ENCODE measurements at places on chromosomes 4 and X.

GRCh38 chr4:176780995-176781738 is 11.6 kb downstream of the VEGFC start:
- DNase-seq, result no peak

- no peak for DNase-seq
Observed at GRCh38 chrX:10990976-10991375, 120.2 kb upstream of the HCCS start.

GRCh38 chr4:152352622-152353116 is 183.2 kb downstream of the FBXW7 start:
- peak; percentile 59 for DNase-seq

GRCh38 chrX:34901761-34902160 is 40.8 kb upstream of the FAM47B start:
- DNase-seq, result no peak

- DNase-seq, result no peak
Observed at GRCh38 chr4:149370002-149370401, 445.6 kb downstream of the IQCM start.

DNA sequence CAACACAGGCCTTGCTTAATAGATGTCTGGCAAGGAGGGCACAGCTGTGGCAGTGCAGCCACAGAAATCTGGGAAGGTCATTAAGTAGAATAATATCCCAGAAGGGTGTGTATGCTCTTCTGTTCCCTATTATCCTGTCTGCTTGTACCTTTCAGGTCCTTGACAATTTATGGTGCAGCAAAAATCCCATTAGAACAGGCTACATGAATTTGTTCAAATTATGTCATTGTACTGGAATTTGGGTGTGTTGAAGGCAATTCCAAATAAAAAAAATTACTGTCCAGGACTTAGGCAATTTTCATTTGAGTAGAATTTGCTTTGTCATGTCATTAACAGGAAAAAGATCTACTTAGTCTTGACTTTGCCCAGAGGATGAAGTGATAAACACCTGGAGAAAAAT is 192.1 kb downstream of the IDS start:
- no peak for DNase-seq

GRCh38 chr4:148162519-148162918 is 279.7 kb downstream of the NR3C2 start:
- no peak for DNase-seq

GRCh38 chrX:74911494-74911893 is 13.8 kb downstream of the NEXMIF start:
- DNase-seq, result no peak

- DNase-seq, result no peak
Observed at GRCh38 chr4:146522869-146523205, 1.1 kb upstream of the SLC10A7 start.

GRCh38 chr4:158783785-158784184 is 15.0 kb downstream of the FNIP2 start:
- DNase-seq, result no peak

- DNase-seq, result no peak
Observed at GRCh38 chrX:1767026-1767425, 152.2 kb downstream of the ASMT start.

- DNase-seq, result no peak
Observed at GRCh38 chr4:184763150-184763780, 29.4 kb upstream of the CENPU start.

GRCh38 chr4:88446124-88446523 is 10.8 kb upstream of the HERC5 start:
- no peak for DNase-seq

DNA sequence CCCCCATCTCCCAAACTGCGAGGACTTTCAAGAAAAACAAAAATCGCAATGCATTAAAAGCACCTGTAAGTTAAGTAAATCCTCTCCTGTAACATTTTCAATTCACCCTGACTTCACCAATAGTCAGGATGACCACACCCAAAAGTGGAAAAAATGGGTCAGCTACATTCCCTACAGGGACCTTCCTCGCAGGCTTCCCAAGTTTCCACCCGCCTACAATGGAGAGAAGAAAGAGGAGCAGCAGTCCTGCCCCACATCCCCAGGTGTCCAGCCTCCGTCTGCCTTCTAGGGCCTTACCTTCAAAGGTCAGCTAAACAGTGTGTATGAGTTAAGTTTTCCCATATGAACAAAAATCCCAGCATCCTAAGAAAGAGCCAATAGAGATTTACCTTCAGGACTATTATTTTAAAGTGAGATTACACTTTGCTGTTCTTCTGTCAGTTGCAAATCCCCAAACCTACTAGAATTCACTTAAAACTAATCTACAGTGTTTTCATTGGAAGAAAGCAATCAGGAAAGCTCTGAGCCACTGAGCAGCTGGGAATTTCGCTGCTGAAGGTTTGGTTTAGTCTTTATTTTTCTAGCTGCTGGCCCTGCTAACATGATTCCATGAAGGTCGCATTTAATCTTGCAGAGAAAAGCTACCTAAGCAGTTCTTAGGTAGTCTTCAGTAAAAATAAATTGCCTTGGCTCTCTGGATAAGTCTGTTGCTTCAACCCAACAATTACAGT is 12.5 kb downstream of the IRF2 start:
- no peak for DNase-seq

DNA sequence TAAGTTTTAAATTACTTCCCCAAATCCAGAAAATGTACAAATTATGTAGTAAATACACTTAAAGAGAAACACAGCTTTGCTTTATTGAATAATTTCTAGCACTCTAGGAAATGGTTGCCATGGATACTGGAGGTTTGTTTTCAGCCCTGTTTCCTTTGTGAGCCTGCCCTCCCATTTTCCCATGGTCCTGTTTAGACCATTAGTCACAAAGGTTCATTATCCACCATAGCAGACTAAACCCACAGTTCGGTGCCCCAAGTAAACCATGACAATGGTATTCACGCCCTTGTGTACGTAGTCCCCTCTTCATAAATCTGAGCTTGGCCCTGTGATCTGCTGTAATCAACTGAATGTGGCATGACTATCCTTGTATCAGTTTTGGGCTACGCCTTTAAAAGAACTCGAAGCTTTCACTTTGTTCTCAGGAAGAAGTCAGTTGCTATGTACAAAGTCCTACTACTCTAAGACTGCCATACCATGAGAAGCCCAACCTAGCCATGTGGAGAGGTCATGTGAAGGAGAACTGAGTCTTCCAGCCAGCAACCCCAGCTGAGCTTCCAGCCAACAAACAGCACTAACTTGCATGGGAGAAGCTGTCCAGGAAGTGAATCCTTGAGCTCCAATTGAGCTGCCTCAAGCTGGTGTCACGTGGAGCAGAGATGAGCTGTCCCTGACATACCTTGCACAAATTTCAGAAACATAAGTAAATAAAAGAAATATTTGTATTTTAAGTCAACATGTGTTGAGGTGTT is 300.4 kb downstream of the LDB2 start:
- DNase-seq, result no peak

- DNase-seq, result no peak
Observed at GRCh38 chrX:153981771-153982533, 9.4 kb downstream of the TMEM187 start.
